Lower lobe of right lung (tissue), 2 donors: ENCODE measurements at places on chromosomes 1 and 21. TPM values are rescaled to one million over a fixed set of nuclear protein-coding genes. Genes with fewer than 3 reads are reported as not detected.

- DNase-seq: no peak
- no peaks in the 10 kb centered on the region for H3K36me3 ChIP-seq
- H3K27me3 ChIP-seq: no peaks in the 10 kb centered on the region
- no peaks in the 10 kb centered on the region for H3K4me1 ChIP-seq
Measured at GRCh38 chr1:177981200-177981599, 11.3 kb upstream of the SEC16B start.

- H3K4me1 ChIP-seq: no peaks in the 10 kb centered on the region
- H3K36me3 ChIP-seq: no peaks in the 10 kb centered on the region
- no peaks in the 10 kb centered on the region for H3K27me3 ChIP-seq
- DNase-seq: no peak
Measured at GRCh38 chr1:101388904-101389546, 152.2 kb downstream of the S1PR1 start.

GRCh38 chr1:54253480-54253879 lies 53.5 kb downstream of the MRPL37 start:
- no peak for DNase-seq
- H3K4me1 ChIP-seq: no peaks in the 10 kb centered on the region
- no peaks in the 10 kb centered on the region for H3K27me3 ChIP-seq
- no peak overlapping the region for H3K4me3 ChIP-seq

DNA sequence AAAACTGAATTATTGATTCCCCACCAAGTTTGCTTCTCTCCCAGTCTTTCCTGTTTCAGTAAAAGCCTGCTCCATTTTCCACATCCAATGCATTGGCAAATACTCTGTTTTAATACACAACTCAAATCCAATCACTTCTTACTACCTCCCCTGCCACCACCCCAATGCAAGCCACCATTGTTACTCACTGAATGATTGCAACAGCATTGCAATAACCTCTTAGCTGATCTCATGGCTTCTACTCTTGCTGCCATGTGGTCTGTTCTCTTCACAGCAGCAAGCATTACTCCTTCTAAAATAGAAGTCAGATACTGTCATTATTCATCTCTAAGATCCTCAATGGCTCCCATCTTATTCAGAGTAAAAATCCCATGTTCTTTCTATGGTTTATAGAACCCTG lies 123.4 kb downstream of the ATP6V1G3 start:
- no peak overlapping the region for H3K4me3 ChIP-seq
- H3K36me3 ChIP-seq: no peaks in the 10 kb centered on the region
- no peaks in the 10 kb centered on the region for H3K27me3 ChIP-seq
- no peak overlapping the region for H3K27ac ChIP-seq

GRCh38 chr1:219381396-219381795 lies 207.7 kb downstream of the LYPLAL1 start:
- H3K4me3 ChIP-seq: no peak overlapping the region
- DNase-seq: no peak
- no peak overlapping the region for H3K27ac ChIP-seq
- H3K4me1 ChIP-seq: no peaks in the 10 kb centered on the region
- H3K36me3 ChIP-seq: no peaks in the 10 kb centered on the region

- no peak for DNase-seq
- H3K36me3 ChIP-seq: no peaks in the 10 kb centered on the region
- H3K4me1 ChIP-seq: no peaks in the 10 kb centered on the region
- H3K27ac ChIP-seq: no peak overlapping the region
- H3K4me3 ChIP-seq: no peak overlapping the region
Measured at GRCh38 chr21:20311234-20311787, 686.9 kb upstream of the NCAM2 start.

DNA sequence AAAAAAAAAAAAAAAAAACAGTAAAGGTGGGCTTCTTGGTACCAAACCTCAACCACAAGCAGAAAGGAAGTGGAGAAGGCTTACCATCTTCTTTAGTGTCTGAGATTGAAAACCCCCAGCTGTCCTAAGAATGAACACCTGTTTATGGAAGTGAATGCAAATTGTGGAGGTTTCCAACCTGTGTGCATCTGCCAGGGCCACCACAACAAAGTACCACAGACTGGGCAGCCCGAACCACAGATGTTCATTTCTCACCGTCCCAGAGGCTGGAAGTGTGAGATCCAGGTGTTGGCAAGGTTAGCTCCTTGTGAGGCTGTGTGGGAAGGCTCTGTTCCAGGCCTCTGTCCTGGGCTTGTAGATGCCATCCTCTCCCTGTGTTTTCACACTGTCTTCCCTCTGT lies 348.7 kb downstream of the SETD4 start:
- H3K27ac ChIP-seq: no peak overlapping the region
- no peak for DNase-seq
- no peak overlapping the region for H3K4me3 ChIP-seq
- H3K4me1 ChIP-seq: no peaks in the 10 kb centered on the region
- H3K36me3 ChIP-seq: no peaks in the 10 kb centered on the region
- H3K27me3 ChIP-seq: no peaks in the 10 kb centered on the region

DNA sequence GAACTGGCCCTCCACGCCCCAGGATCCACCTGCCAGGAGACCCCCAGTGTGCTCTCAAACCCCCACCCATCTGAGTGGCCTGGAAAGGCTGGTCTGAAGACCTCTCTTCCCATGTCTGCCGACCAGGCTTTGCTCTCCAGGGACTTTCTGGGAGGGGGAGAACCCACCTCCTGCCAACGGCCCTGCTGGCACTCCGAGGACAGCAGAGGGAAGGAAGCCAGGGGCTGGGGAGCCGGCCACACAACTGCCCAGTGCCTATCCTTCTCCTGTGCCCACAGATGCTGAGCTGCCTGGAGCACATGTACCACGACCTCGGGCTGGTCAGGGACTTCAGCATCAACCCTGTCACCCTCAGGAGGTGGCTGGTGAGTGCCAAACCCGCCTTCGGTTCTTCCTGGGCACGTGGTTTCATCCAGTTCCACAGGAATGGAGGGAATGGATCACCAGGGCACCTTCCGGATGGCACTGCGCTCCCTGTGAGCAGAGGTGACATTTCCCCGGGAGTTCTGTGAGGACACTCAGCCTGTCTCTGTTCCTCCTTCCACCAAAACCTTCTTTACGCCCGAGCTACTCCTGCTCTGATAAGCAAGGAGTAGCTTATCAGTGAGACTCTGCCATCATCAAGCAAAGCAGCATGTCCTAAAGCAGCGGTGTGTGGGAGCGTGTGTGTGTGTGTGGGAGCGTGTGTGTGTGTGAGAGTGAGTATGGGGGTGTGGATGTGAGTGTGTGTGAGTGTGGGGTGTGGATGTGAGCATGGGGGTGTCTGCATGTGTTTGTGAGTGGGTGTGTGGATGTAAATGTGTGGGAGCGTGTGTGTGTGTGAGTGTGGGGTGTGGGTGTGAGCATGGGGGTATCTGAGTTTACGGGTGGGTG lies 105.5 kb downstream of the PDE9A start:
- peaks cover 4% of the 10 kb centered on the region for H3K36me3 ChIP-seq
- H3K4me3 ChIP-seq: no peak overlapping the region
- no peak overlapping the region for H3K27ac ChIP-seq
- DNase-seq: peak; percentile 16

Gene NBPF4
- total RNA-seq: not detected

Gene RSPH1
- total RNA-seq: 18.1 TPM

DNA sequence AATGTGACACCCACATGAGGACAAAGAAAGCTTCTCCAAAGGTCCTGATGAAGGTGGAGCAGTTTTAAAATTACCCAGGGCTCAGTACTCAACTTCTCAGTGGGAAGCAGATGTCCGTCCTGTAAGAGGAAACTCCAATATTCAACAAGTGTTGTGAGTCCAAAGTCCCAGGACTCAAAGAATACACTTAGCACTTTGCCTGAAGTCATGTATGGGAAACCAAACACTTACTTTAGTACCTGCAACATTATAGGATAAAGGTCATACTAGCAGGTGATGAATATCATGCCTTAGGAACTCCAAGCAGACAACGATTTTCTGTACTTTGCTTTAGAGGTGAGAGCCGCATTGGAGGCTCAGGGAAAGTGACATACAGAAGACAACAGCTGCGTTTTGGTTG lies 37.2 kb upstream of the ST6GALNAC3 start:
- no peak for DNase-seq
- no peak overlapping the region for H3K27ac ChIP-seq
- no peak overlapping the region for H3K4me3 ChIP-seq
- no peaks in the 10 kb centered on the region for H3K4me1 ChIP-seq

GRCh38 chr1:223720971-223721591 lies 8.7 kb downstream of the CAPN2 start:
- H3K27ac ChIP-seq: peak overlapping the region; percentile 82
- no peak overlapping the region for H3K4me3 ChIP-seq
- peaks cover 71% of the 10 kb centered on the region for H3K36me3 ChIP-seq
- peaks cover 97% of the 10 kb centered on the region for H3K4me1 ChIP-seq
- no peak for DNase-seq

DNA sequence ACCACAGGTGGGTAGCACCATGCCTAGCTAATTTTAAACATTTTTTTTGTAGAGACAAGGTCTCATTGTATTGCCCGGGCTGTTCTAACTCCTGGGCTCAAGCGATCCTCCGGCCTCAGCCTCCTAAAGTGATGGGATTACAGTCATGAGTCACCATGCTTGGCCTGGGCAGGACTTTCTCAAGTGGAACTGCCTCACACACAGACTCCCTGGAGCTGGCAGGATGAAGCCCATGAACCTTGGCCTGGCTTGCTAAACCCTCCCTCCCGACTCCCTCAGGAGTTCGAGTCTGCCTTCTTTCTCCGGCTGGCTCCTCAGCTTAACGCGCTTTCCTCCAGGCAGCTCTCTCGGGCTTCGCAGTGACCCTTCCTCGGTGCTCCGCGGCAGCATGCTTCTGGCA lies 7.7 kb upstream of the ECE1 start:
- peaks cover 51% of the 10 kb centered on the region for H3K4me1 ChIP-seq
- no peak for DNase-seq
- H3K36me3 ChIP-seq: no peaks in the 10 kb centered on the region
- no peaks in the 10 kb centered on the region for H3K27me3 ChIP-seq
- H3K27ac ChIP-seq: no peak overlapping the region
- no peak overlapping the region for H3K4me3 ChIP-seq

DNA sequence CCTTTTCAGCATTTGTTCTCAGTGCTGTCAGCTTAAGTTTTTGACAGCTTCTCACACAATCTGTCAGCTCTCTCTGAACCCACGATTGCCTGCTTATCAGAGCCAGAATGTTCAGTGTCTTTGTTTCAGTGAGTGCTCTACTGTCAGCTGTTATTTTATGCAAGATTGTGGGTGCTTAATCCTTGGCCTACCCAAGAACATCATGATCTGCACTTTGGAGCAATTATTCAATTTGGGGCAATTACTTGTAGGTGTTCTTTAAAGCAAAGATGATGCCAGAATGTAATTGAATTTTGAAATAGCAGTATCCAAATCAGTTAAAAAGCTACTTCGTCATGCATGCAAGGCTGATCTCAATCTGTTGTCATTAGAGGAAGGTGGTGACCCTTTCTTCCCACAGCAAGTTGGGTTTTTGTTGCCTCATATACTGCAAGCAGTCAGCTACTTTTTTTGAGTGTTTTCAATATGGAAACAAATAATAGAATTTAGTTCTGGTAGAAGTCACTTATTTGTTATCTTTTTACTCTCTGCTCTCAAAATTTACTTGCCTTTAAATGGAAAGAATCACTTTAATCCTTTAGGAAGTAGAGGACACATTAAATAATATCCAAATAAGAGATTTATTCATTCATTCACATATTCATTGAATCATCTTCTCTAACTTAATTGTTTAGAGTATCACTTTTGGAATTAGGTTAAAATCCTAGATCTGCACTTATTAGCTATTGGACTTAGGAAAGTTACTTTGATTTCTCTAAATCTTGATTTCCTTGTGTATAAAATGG lies 253.5 kb upstream of the CACYBP start:
- H3K4me1 ChIP-seq: no peaks in the 10 kb centered on the region
- no peak for DNase-seq
- no peaks in the 10 kb centered on the region for H3K36me3 ChIP-seq
- no peaks in the 10 kb centered on the region for H3K27me3 ChIP-seq
- no peak overlapping the region for H3K27ac ChIP-seq

- H3K4me1 ChIP-seq: peaks cover 4% of the 10 kb centered on the region
- H3K27ac ChIP-seq: no peak overlapping the region
- no peaks in the 10 kb centered on the region for H3K36me3 ChIP-seq
- H3K27me3 ChIP-seq: peaks cover 14% of the 10 kb centered on the region
- DNase-seq: no peak
Measured at GRCh38 chr21:45639206-45640000, 4.1 kb upstream of the PCBP3 start.

GRCh38 chr1:54581621-54582035 lies 33.6 kb downstream of the ACOT11 start:
- no peak overlapping the region for H3K4me3 ChIP-seq
- peak; percentile 94 for DNase-seq
- no peaks in the 10 kb centered on the region for H3K36me3 ChIP-seq
- no peaks in the 10 kb centered on the region for H3K27me3 ChIP-seq

GRCh38 chr1:203089651-203090045 lies 3.8 kb upstream of the MYOG start:
- H3K4me3 ChIP-seq: no peak overlapping the region
- H3K27me3 ChIP-seq: no peaks in the 10 kb centered on the region
- no peaks in the 10 kb centered on the region for H3K36me3 ChIP-seq
- no peak for DNase-seq
- H3K27ac ChIP-seq: no peak overlapping the region

Gene CRNN
- total RNA-seq: not detected
